ENCODE measurements at places on chromosomes 4 and X. TPM values are rescaled to one million over a fixed set of nuclear protein-coding genes. Genes with fewer than 3 reads are reported as not detected.

The BBS12 gene
- total RNA-seq, result 4.2 TPM

The GRK4 gene
- total RNA-seq, result 12.5 TPM

The POLN gene
- 4.2 TPM for total RNA-seq

The C1QTNF7 gene
- 2.1 TPM for total RNA-seq

The CXXC4 gene
- total RNA-seq, result 1.0 TPM

The GC gene
- not detected for total RNA-seq

The TLR1 gene
- total RNA-seq, result 6.3 TPM

The ARMCX4 gene
- 17.2 TPM for total RNA-seq

The TLR8 gene
- 1.0 TPM for total RNA-seq

The AIMP1 gene
- 15.1 TPM for total RNA-seq

The PCDH7 gene
- 33.4 TPM for total RNA-seq

The ASB12 gene
- total RNA-seq, result 8.4 TPM

The HADH gene
- 40.2 TPM for total RNA-seq

The MTMR8 gene
- total RNA-seq, result 2.6 TPM

The USP26 gene
- not detected for total RNA-seq

The GPR82 gene
- not detected for total RNA-seq

The CDKL2 gene
- total RNA-seq, result not detected

The ATOH1 gene
- not detected for total RNA-seq

The RASL11B gene
- total RNA-seq, result 6.3 TPM

The NAP1L5 gene
- total RNA-seq, result 4.2 TPM

The DRP2 gene
- 1.0 TPM for total RNA-seq

The FAM3A gene
- 15.7 TPM for total RNA-seq

Measured in skeletal muscle tissue (tissue), 5 donors.